ENCODE measurements at places on chromosomes 3 and 15. TPM values are rescaled to one million over a fixed set of nuclear protein-coding genes. Genes with fewer than 3 reads are reported as not detected.

The IL16 gene
- 1.4 TPM for total RNA-seq

The CCR3 gene
- total RNA-seq, result not detected

The GRK7 gene
- not detected for total RNA-seq

The CYP1A1 gene
- total RNA-seq, result 3.7 TPM

The XXYLT1 gene
- 93.1 TPM for total RNA-seq

The FRMD5 gene
- 3.2 TPM for total RNA-seq

The CCDC32 gene
- total RNA-seq, result 26.9 TPM

DNA sequence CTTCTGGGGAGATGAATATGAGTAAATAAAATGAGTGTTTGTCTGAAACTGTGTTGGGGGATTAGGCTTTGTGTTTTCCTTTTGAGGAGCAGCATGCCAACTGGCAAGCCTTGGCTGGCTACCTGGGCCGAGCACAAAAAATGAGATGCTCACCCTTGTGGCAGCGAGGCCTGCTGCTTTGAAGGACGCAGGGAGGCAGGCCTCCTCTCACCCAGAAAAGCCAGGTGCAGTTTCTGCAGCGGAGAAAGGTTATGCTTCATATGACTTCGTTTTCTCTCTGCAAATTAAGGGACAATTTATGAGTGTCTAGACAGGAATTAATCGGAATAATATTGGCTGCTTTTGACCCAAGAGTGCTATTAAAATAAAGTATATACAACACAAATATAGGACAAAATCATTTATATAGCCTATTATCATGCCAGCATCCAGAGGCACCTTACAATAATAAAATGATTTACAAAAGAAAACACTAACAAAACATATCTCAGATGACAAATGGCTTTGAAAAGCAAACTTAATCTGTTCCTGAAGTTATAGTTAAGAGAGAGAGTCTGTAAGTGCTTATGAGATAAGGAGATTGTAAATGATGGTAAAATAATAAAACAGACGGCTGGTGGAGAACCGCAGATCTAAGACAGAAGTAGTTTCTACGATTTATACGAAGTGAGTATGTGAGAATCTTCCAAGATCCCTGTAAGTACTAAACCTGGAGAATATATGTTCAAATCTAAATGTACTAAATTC, 682.8 kb upstream of the NR2F2 start:
- no peak for DNase-seq

- no peak for DNase-seq
These were observed 72.0 kb downstream of the CPN2 start for GRCh38 chr3:194279101-194279500.

GRCh38 chr15:64423970-64424369, 36.3 kb downstream of the TRIP4 start:
- DNase-seq, result no peak

GRCh38 chr3:42410370-42411131, at the start of gene LYZL4:
Gene LYZL4, minus strand, starts transcription at chr3:42410610. Its CDS starts 3,359 bp downstream, at chr3:42407251.
- no peak for DNase-seq

DNA sequence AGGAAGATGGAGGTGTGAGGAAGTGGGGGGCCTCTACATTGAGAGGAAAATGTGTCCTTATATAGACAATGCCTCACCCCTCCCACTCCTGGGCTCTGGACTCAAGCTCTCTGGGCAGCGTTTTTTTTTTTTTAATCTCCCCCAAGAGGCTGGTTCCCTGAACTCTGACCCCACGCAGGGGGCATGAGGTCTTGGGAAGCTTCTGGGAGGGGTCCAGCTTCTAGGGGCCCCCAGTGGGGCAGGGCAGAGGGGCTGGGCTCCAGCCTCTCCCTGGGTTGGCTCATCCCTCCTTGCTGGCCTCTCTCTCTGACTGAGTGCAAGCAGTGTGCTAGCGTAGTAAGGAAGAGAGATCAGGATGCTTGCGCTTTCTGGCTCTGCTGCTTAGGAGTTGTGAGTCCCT, 101.4 kb upstream of the HACD2 start:
- DNase-seq, result no peak

GRCh38 chr3:178969004-178969700, 102.5 kb downstream of the ZMAT3 start:
- DNase-seq, result no peak

DNA sequence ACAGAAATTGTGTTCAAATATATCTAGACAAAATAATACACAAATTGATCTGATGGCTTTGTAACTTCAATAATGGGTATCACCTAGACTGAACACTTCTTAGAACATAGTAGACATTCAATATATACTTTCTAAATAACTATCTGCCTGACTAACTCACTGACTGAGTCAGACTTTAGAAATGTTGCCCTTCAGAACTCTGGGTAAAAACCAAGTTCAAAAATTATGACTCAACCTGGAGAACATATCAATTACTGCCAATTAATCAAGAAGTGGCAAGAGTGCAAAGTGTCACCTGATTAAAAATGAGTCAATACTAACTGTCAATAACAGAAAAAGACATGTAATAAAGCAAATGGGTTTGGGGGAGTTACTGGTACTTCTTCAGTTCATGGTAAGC, 144.6 kb upstream of the TMCO5A start:
- DNase-seq, result no peak

DNA sequence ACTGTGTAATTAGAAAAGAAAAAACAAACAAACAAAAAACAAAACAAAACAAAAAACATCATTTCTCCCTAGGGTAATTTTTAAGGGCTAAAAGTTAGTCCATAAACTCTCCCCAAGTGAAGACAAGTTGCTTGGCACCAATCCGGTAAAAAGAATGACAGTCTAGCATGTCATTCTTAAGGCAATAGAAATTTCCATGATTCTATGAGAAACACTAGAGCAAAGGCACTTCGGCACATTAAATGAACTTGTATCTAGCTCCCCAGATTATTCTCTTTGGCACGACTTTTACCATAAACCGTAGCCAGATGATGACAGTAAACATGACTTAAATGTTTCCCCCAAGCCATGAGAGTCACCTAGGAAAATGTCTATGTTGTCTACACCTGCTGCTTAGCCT, 10.1 kb downstream of the COL8A1 start:
- DNase-seq, result no peak

DNA sequence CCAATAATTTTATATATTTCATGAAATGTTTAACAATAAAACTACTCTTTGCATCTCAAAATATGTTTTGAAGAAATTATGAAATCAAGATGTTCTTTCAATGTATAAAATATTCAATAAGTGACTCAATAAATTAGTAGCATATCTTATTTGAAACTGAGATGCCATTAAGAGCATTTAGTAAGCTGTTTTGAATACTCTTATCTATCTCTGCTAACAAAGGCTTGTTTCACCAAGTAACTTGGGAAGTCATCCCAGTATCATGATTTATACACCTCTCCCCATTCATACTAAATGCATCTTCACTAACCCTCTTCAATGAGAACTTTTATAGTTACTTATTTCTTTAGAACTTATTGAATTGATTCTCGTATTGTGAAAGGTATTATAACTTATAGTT, 43.1 kb downstream of the TNIK start:
- no peak for DNase-seq

GRCh38 chr3:194572143-194572789, 61.0 kb downstream of the TMEM44 start:
- no peak for DNase-seq

GRCh38 chr3:37144806-37145205, 29.6 kb downstream of the LRRFIP2 start:
- DNase-seq, result no peak

DNA sequence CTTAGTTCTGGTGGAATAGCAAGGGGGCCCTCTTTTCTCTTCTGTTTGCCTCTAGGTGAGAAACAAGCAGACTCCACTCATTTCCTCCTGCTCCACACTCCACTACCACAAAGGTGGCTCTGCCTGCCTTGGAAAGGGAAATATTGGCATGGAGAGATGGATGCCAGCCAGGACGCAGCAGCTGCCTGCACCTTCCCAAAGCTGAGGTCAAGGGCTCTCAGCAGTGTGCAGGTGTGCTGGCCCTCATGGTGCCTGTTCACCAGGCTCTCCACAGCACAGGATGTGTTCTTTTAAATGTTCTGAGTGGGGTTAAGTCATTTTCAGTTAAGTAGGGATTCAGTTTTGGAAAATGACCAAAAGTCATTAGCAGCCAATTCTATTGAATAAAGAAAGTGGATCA, 211.2 kb upstream of the STRIT1 start:
- no peak for DNase-seq

GRCh38 chr3:57309769-57310360, 17.4 kb upstream of the ASB14 start:
- DNase-seq, result no peak

- no peak for DNase-seq
These were observed 59.8 kb upstream of the PRTG start for GRCh38 chr15:55802600-55803376.

DNA sequence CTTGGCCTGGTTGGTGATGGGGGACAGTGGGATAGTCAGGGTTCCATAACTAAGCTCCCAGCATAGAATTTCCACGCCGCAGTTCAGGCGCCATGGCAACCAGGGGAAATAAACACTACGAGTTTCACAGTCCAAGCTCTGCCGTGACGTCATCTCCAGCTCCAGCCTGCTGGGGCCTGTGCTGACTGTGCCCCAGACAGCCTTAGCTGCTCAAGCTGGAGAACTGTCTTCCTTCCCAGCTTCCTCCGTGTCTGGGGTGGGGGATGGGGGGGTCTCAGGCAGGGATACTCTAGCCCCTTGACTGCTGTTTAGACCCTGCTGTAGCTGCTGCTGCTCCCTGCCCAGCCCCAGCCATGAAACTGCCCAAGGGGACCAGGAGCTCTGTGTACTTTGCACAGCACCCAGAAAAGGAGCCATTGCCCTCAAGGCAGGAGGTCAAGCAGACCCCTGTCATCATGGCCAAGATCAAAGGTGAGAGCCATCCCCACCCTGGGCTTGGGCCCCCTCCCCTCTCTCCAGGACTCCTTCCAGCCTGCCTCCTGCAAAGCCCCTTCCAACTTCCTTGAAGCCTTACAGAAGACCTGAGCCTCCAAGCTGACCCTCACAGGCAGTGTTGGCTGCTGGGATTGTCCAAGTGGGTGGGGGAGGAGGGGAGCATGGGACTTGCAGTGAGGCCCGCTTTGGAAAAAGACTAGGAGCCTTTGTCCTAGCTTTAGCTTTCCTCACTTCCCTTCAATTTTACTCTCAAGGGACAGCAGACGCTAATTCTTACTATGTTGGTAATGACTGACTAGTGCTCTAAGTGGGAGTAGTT, 11.4 kb upstream of the CSPG4 start:
- peak; percentile 79 for DNase-seq

- no peak for DNase-seq
These were observed 71.3 kb downstream of the C3orf70 start for GRCh38 chr3:185081521-185081920.

DNA sequence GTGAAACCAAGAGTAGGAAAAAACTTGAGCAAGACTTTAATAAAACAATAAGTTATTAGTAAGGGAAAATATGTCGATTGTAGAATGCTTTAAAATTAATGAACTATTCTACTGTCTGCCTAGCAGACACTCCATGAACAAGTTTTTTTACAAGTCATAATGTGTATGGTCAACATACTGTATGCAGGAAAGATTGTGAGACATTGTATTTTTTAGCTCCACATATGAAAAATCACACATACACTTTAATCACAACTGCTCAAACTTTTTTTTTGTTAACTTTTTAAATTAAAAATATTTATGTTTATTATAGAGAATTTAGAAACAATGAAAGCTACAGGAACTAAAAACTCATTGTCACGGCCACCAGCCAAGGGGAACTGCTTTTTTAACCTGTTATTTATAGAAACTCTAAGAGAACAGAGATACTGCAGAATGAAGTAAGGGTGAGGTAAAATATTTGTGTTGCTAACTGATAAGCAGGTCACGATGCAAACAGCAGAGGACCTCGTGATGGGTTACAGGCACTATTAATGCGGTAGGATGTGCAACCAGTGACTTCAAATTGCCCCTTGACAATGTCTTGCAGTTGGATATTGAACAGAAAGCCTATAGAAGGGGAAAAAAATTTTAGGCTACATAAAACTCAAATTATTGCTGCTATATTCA, 53.0 kb downstream of the THSD4 start:
- DNase-seq, result no peak

- DNase-seq, result no peak
These were observed 6.9 kb downstream of the XXYLT1 start for GRCh38 chr3:195263925-195264600.

- DNase-seq, result no peak
These were observed 10.4 kb upstream of the PLAAT1 start for GRCh38 chr3:193230610-193231009.

All from glomerular endothelial cell (primary cell).